T-cell (primary cell): ENCODE measurements at places on chromosomes 6 and 20. TPM values are rescaled to one million over a fixed set of nuclear protein-coding genes. Genes with fewer than 3 reads are reported as not detected.

Gene SIGLEC1
- total RNA-seq, result not detected

- H3K4me1 ChIP-seq, result no peaks in the 10 kb centered on the region
- no peak for DNase-seq
- H3K27ac ChIP-seq, result no peak overlapping the region
- H3K27me3 ChIP-seq, result no peaks in the 10 kb centered on the region
Measured at GRCh38 chr6:162871966-162872365, 144.2 kb downstream of the PACRG start.

DNA sequence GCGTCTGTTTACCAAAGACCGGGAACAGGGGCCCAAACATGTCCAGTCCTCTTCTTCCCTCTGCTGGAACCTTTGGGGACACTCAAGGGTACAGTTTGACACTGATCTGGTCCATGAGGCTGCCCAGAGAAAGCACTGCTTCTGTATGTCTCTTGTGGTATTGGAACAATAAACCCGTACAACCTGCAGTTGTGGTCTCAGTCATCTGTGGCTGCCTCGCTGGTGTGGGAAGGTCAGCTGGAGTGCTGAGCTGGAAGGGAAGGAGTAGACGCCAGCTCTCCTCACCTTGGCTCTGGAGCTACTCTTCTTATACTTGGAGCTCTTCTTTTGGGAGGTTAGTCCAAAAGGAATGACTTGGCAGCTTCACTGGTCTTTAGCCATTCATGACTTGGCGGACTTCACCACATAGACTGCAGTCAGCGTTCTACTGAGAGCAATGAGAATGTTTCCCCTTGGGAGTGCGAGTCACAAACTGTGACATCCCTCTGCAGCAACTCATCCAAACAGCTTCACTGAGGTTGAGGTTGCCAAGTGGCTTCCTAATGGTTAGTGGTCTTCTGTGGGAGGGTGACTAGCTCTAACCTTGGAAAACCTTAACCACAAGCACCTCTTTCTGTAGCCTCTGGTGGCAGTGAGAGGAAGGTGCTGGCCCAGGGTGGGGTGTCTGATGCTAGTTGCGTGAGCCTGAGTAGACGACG is 81.2 kb downstream of the ASXL1 start:
- no peak for DNase-seq
- H3K27ac ChIP-seq, result no peak overlapping the region
- no peaks in the 10 kb centered on the region for H3K27me3 ChIP-seq
- peaks cover 2% of the 10 kb centered on the region for H3K4me1 ChIP-seq

Gene TSHZ2
- total RNA-seq, result 42.9 TPM

Gene LPA
- total RNA-seq, result not detected

Gene HUS1B
- 2.5 TPM for total RNA-seq

- peaks cover 3% of the 10 kb centered on the region for H3K4me1 ChIP-seq
- no peak for DNase-seq
- H3K27me3 ChIP-seq, result no peaks in the 10 kb centered on the region
- H3K27ac ChIP-seq, result no peak overlapping the region
Measured at GRCh38 chr6:128240024-128240428, 280.4 kb downstream of the PTPRK start.

- DNase-seq, result no peak
- no peaks in the 10 kb centered on the region for H3K27me3 ChIP-seq
- no peak overlapping the region for H3K4me3 ChIP-seq
- no peak overlapping the region for H3K27ac ChIP-seq
- peaks cover 3% of the 10 kb centered on the region for H3K36me3 ChIP-seq
Measured at GRCh38 chr6:4114123-4114522, 21.3 kb downstream of the ECI2 start.

DNA sequence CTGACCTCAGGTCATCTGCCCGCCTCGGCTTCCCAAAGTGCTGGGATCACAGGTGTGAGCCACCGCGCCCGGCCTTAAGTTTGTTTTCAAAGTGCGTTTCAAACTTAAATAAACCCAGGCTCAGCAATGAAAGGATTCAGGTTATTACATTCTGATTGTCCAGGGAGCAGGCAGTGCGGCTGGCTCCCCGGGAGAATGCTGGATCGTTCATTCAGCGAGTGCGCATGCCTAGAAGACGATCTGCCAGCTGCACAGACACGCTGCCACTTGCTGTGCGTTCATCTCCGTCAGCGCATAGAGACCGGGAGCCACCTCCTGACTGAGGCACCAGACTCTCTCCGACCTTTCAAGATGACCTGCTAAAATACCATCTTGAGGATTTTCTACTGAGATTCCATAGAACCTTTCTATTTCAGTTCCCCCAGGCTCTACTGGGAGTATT is 163.9 kb upstream of the ZNF217 start:
- H3K4me3 ChIP-seq, result no peak overlapping the region
- no peak overlapping the region for H3K27ac ChIP-seq
- peaks cover 35% of the 10 kb centered on the region for H3K4me1 ChIP-seq
- H3K27me3 ChIP-seq, result no peaks in the 10 kb centered on the region
- H3K36me3 ChIP-seq, result no peaks in the 10 kb centered on the region

DNA sequence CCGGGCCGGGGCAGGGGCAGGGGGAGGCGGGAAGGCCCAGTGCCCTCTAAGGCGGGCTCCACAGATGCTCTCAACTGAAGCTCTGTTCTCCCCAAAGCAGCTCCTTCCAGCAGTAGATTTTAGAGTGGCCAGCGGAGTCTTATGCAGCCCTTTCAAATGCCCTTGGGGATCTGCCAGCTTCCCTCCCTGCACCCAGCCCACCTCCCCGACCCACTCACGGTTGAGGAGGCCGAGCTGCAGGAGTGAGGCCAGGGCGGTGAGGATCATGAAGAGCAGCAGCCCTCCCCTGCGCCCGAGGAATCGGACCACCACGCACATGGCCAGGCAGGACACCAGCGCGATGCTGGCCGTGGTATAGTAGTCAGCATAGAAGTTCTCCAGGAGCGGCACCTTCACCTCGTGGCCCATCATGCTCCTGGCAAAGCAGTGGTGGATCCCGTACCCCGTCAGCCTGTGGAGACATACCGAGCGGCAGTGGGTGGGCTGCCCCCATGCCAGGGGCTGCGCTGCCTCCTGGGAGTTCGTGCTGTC is 28.0 kb downstream of the PSMG4 start:
- H3K27ac ChIP-seq, result no peak overlapping the region
- peaks cover 3% of the 10 kb centered on the region for H3K27me3 ChIP-seq
- H3K36me3 ChIP-seq, result peaks cover 11% of the 10 kb centered on the region

- no peaks in the 10 kb centered on the region for H3K36me3 ChIP-seq
- no peaks in the 10 kb centered on the region for H3K27me3 ChIP-seq
- no peak overlapping the region for H3K27ac ChIP-seq
- no peak overlapping the region for H3K4me3 ChIP-seq
Measured at GRCh38 chr20:48143435-48144081, 358.3 kb upstream of the SULF2 start.

DNA sequence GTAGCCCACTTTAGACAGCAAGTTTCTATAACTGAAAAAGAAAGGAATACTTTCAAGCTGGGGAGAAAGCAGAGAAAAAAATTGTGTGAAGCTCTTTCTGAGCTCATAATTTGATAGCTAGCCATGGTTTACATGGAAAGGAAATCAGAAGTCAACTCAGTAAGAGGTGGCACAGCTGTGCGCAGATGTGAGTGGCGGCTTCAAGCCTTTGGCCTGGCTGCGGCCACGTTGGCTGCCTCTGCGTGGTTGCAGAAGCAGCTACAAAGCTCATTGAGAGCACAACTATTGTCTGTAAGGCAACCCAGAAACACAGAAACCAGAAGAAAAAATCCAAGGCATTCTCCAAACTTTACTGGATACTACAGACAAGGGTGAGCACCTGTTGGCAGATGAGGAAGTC is 136.9 kb downstream of the SASH1 start:
- H3K4me1 ChIP-seq, result no peaks in the 10 kb centered on the region
- H3K36me3 ChIP-seq, result no peaks in the 10 kb centered on the region
- H3K27me3 ChIP-seq, result no peaks in the 10 kb centered on the region
- no peak for DNase-seq

DNA sequence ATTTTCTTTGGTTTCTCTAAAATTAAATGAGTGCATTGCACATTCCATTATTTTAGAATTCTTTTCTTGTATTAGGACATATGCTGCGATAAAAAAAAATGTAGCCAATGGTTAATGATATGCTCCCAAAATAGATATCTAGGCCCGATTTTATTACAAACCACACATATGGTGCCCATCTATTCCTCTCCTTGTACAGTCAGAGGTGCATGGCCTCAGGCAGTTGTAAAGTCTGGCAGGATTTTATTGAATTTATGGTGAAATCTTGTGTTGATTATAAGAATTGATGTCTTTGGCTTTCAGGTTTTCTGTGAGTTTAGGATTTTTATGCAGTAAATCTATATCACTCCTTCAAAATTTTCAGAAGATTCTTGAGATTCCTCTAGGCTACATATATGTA is 192.2 kb downstream of the RFPL4B start:
- no peak for DNase-seq
- no peak overlapping the region for H3K4me3 ChIP-seq
- H3K27ac ChIP-seq, result no peak overlapping the region

GRCh38 chr6:98839781-98840361 is 5.5 kb downstream of the POU3F2 start:
- H3K27ac ChIP-seq, result no peak overlapping the region
- H3K4me1 ChIP-seq, result peaks cover 28% of the 10 kb centered on the region

DNA sequence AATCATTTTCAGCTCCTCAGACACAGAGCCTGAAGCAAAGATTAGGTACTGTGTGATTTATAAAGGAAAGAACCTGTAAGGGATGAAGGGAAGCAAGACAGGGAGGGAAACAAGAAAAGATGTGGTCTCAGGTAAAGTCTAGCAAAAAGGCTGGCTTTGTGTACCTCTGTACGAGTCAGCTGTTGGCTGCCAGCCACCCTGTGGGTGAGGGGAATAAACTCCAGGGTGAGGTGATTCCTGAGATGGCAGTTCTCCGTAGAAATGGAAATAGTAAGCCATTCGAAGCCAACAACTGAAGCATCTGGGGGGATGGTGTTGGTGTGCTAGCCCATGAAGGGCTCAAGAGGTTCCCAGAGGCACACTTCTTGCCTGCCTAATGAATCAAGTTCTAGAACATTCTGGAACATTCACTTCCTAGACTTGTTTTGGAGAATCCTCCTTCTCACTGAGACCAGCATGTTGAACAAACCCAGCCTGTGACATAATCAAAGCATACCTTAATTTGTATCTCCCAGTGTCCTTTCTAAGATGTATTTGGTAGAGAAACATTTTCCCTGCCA is 10.6 kb upstream of the TTPAL start:
- H3K4me1 ChIP-seq, result no peaks in the 10 kb centered on the region
- no peak overlapping the region for H3K27ac ChIP-seq
- DNase-seq, result no peak
- H3K4me3 ChIP-seq, result no peak overlapping the region
- no peaks in the 10 kb centered on the region for H3K36me3 ChIP-seq
- H3K27me3 ChIP-seq, result peaks cover 11% of the 10 kb centered on the region

Gene GLP1R
- total RNA-seq, result not detected

DNA sequence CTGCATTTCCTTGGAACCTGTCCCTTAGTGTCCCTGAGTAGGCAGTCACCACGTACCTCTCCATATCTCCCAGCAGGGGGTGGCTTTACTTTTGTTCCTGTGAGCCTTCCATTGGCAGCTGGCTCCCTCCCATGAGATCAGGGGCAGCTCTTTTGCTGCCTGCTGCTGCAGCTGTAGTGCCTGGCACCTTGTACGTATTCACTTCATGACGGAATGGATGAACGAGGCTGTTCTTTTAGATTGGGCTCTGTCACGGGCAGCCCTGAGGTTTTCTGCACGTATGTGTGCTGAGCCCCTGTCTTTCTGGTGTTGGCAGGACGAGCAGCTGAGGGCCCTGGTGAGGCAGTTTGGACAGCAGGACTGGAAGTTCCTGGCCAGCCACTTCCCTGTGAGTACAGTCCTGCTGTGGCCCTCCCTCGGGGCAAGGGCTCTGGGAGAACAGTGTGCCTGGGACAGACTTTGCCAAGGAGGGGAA is 14.6 kb downstream of the MYBL2 start:
- H3K36me3 ChIP-seq, result no peaks in the 10 kb centered on the region
- no peak overlapping the region for H3K4me3 ChIP-seq
- peak overlapping the region; percentile 47 for H3K27ac ChIP-seq

GRCh38 chr6:168004023-168004422 is 6.6 kb downstream of the KIF25 start:
- H3K27ac ChIP-seq, result no peak overlapping the region
- no peak overlapping the region for H3K4me3 ChIP-seq
- no peaks in the 10 kb centered on the region for H3K27me3 ChIP-seq
- H3K36me3 ChIP-seq, result no peaks in the 10 kb centered on the region
- H3K4me1 ChIP-seq, result no peaks in the 10 kb centered on the region

DNA sequence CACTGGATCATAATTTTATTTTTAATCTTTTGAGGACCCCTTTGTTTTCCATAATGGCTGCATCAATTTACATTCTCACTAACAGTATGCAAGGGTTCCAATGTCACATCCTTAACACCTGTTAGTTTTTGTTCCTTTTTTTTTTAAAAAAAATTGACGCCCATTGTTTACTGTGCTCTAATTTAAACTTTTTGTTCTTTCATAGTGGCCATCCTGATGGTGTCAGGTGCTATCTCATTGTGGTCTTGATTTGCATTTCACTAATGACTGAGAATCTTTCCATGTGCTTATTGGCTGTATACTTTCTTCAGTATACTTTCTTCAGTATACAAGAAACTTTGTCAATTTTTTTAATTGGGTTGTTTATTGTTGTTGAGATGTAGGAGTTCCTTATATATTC is 347.0 kb downstream of the RNGTT start:
- no peaks in the 10 kb centered on the region for H3K36me3 ChIP-seq
- no peaks in the 10 kb centered on the region for H3K4me1 ChIP-seq
- H3K27ac ChIP-seq, result no peak overlapping the region
- H3K27me3 ChIP-seq, result no peaks in the 10 kb centered on the region
- no peak overlapping the region for H3K4me3 ChIP-seq
- no peak for DNase-seq

- no peaks in the 10 kb centered on the region for H3K27me3 ChIP-seq
- H3K4me3 ChIP-seq, result no peak overlapping the region
- peaks cover 3% of the 10 kb centered on the region for H3K4me1 ChIP-seq
Measured at GRCh38 chr6:107666981-107667601, 157.0 kb downstream of the SCML4 start.

GRCh38 chr6:122631571-122632249 is 21.5 kb downstream of the PKIB start:
- no peaks in the 10 kb centered on the region for H3K36me3 ChIP-seq
- no peak overlapping the region for H3K4me3 ChIP-seq
- DNase-seq, result no peak
- no peaks in the 10 kb centered on the region for H3K4me1 ChIP-seq
- no peaks in the 10 kb centered on the region for H3K27me3 ChIP-seq

Gene GSTA2
- not detected for total RNA-seq

- no peaks in the 10 kb centered on the region for H3K36me3 ChIP-seq
- H3K27ac ChIP-seq, result no peak overlapping the region
- H3K27me3 ChIP-seq, result peaks cover 3% of the 10 kb centered on the region
- DNase-seq, result no peak
- H3K4me3 ChIP-seq, result no peak overlapping the region
Measured at GRCh38 chr20:13148402-13148801, 72.7 kb upstream of the ISM1 start.

Gene CNKSR3
- total RNA-seq, result 0.35 TPM

Gene FAM83C
- 0.15 TPM for total RNA-seq

Gene PNPLA1
- not detected for total RNA-seq
